ENCODE measurements at places on chromosomes 5 and 9. TPM values are rescaled to one million over a fixed set of nuclear protein-coding genes. Genes with fewer than 3 reads are reported as not detected.
A peak's percentile ranks its signal among the peaks of the same experiment; 100 is the strongest.

- peaks cover 62% of the 10 kb centered on the region for H3K27me3 ChIP-seq
- no peak overlapping the region for H3K27ac ChIP-seq
- H3K4me3 ChIP-seq: no peak overlapping the region
- peaks cover 4% of the 10 kb centered on the region for H3K4me1 ChIP-seq
Observed at GRCh38 chr5:66814146-66814991, 218.2 kb downstream of the MAST4 start.

Gene EHMT1
- total RNA-seq: 139 TPM

GRCh38 chr5:67031692-67032091 lies 164.9 kb downstream of the CD180 start:
- H3K27ac ChIP-seq: no peak overlapping the region
- peaks cover 5% of the 10 kb centered on the region for H3K4me1 ChIP-seq
- H3K27me3 ChIP-seq: no peaks in the 10 kb centered on the region
- DNase-seq: no peak

Gene ADGRD2
- total RNA-seq: not detected

Gene NFIB
- total RNA-seq: 5.3 TPM

- H3K36me3 ChIP-seq: peaks cover 30% of the 10 kb centered on the region
- no peaks in the 10 kb centered on the region for H3K27me3 ChIP-seq
- H3K27ac ChIP-seq: no peak overlapping the region
- no peak for DNase-seq
- no peak overlapping the region for H3K4me3 ChIP-seq
- H3K4me1 ChIP-seq: no peaks in the 10 kb centered on the region
Observed at GRCh38 chr5:176400382-176401156, 12.0 kb downstream of the HIGD2A start.

DNA sequence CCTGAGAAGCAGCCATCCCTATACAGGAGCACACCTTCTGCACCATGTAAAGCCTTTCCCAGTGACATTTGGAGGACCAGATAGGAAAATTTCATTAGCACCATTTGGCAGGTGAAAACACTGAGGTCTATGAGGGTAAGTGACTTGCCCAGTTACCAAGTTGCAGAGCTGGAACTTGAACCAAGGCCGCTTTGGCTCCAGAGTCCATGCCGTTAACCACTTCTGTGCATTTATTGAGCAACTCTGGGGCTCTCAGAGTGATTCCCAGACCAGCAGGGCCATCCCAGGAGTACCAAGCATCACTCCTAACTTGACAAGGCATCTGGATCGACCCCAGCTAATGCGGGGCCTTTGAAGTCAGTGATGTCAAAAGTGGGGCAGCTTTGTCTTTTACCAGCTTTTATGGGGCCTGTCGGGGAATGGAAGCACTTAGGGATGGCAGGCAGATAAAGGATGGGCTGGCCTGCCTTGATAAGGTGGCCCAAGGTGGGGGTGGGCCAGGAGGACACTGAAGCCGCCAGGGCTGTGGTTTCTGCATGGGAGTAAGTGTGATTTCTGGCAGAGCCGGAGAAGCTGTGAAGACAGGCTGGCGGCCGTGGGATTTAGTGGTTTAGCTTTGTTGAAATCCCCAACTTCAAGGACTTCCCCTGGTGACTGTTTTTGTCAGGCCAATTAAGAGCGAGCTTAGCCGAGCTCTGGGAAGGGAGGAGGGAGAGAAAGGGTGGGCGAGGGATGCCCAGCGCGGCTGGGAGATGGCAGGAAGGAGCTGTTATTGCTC lies 127.3 kb downstream of the MACROH2A1 start:
- no peak for DNase-seq
- H3K27me3 ChIP-seq: peaks cover 1% of the 10 kb centered on the region
- H3K36me3 ChIP-seq: no peaks in the 10 kb centered on the region
- no peak overlapping the region for H3K4me3 ChIP-seq
- H3K4me1 ChIP-seq: no peaks in the 10 kb centered on the region

Gene SGCD
- 0.42 TPM for total RNA-seq

GRCh38 chr9:127007638-127008037 lies 93.1 kb downstream of the RALGPS1 start:
- H3K4me1 ChIP-seq: peaks cover 8% of the 10 kb centered on the region
- H3K4me3 ChIP-seq: no peak overlapping the region
- DNase-seq: peak; percentile 47
- H3K27ac ChIP-seq: no peak overlapping the region
- H3K36me3 ChIP-seq: no peaks in the 10 kb centered on the region
- no peaks in the 10 kb centered on the region for H3K27me3 ChIP-seq

Gene PRRC1
- 90.3 TPM for total RNA-seq

DNA sequence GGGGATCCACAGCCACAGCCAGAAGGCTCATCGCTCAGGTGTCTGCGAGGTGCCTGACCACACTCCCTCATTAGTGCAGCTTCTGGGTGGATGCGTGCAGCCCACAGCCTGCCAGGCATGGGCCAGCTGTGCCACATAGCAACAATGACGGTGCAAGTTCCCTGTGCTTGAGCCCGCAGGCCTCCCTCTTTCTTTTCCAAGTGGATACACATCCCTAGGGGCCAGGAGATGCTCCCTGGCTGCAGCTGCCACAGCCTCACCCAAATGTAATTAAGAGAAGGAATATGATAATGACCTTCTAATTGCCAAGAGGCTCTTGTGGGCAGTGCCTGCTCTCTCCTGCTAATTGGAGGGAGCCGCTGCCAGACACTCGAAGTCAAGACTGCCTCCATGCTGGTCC lies 116.0 kb upstream of the PPP1R26 start:
- H3K4me3 ChIP-seq: no peak overlapping the region
- DNase-seq: no peak
- no peaks in the 10 kb centered on the region for H3K27me3 ChIP-seq
- H3K4me1 ChIP-seq: no peaks in the 10 kb centered on the region

Gene MYOT
- not detected for total RNA-seq

GRCh38 chr5:35133186-35133585 lies 85.4 kb upstream of the AGXT2 start:
- H3K4me1 ChIP-seq: no peaks in the 10 kb centered on the region
- no peaks in the 10 kb centered on the region for H3K36me3 ChIP-seq
- no peaks in the 10 kb centered on the region for H3K27me3 ChIP-seq
- H3K27ac ChIP-seq: no peak overlapping the region

DNA sequence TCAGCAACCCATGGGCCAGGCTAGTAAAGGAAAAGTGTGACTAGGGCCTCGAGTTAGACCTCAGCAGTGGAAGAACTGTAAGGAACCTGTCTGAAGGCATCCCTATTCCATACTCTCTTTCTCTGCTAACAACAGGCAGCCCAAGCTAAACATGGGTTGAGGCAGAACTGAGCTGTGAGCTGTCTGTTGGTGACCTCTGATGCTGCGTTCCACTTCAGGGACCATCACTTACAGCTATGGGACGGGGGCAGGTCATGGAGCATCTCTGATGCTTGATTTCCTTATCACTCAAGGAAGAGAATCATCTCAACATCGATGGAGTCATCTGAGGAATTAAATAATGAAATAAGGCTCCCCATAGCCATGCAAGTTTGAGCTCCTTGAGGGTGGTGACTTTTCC lies 174.8 kb downstream of the ACTL7B start:
- H3K36me3 ChIP-seq: no peaks in the 10 kb centered on the region
- no peak for DNase-seq
- H3K27ac ChIP-seq: no peak overlapping the region

Gene SLC6A7
- not detected for total RNA-seq

Gene PCDHGA8
- total RNA-seq: 1.1 TPM

DNA sequence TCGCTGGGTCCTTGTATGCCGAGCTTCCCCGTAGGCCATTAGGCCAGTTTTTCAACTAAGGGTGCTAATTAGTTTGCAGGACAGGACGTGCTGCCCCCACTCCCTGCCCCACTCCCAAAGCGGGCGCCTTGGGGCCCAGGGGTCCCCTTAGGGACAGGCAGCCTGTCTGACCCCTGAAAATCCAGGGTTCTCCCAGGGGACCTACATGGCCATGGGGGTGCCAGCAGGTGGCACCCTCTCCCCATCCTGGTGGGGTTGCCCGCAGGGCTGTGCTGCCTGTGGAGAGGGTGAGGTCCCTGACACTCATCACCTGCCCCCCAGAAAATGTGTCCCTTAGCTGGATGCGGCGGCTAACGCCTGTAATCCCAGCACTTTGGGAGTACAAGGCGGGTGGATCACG lies 8.5 kb upstream of the CCDC187 start:
- no peaks in the 10 kb centered on the region for H3K27me3 ChIP-seq
- no peak overlapping the region for H3K27ac ChIP-seq
- no peak overlapping the region for H3K4me3 ChIP-seq
- no peaks in the 10 kb centered on the region for H3K36me3 ChIP-seq

DNA sequence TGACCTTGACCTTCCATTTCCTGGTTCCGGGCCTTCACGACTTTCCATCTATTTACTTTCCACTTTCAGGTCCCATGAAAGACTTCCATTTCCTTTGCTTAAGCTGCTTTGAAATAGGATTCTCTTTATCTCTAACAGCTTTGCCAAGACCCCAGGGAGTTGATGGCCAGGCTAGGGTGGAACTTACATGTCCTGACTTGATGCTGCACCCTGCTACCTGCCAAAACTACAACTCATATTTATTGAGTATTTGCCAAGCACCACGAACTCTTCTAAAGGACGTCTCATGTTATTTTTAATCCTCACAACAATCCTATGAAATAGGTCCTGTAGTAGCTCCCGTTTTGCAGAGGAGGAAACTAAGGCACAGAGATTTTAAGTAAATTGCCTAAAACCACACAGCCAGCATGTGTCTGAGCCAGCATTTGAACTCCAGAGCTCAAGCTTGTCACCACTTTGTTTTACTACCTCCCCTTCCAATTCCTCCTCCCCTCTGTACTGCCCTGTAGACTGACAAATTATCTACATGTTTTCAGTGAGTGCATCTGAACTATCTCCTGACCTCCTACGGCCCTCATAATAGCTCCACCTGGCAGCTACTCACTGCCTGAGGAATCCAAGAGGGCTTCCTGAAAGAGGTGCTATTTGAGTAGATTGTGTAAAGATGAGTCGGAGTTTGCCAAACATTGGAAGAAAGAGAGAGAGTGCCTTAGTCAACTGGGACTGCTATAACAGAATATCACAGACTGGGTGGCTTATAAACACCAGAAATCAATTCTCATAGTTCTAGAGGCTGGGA lies 38.4 kb upstream of the SMIM23 start:
- peaks cover 19% of the 10 kb centered on the region for H3K27me3 ChIP-seq
- H3K27ac ChIP-seq: no peak overlapping the region
- H3K4me1 ChIP-seq: no peaks in the 10 kb centered on the region
- DNase-seq: no peak
- no peaks in the 10 kb centered on the region for H3K36me3 ChIP-seq

All from endodermal cell (in vitro differentiated cells).